ENCODE measurements at places on chromosomes 6 and 20.
A peak's percentile ranks its signal among the peaks of the same experiment; 100 is the strongest.

DNA sequence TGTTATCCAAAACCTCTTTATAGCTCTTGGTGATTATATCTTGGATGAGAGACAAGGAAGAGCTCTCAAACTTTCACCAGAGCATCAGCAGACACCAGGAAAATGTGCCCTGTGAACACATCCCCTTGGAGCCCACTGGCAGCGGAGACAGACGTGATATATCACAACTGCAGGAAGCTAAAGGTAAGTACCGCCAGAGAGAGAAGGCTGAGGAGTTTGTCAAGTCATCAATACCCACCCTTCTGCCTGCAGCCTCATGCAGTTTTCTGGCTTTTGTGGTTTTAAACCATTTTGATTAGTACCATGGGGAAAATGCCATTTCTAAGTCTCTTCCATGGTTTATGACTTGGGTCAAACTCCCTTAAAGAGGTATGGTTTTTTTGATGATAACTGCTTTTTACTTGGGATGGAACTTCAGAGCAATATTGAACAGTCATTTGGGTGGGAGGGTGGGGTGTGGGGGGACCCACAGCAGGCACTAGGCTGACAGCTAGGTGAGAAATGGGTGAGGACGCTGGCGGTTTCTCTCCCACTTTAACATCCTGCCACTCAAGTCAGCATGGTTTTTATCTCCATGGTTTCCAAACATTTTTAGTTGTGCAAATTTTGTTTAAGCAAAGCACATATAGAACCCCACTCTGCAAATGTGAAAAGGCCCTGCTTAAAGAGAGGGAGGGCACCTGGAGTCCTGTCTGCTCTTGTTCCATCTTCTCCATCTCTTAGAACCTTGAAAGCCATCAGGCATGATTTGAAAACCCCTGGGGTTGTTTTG, 108.4 kb downstream of the SCML4 start:
- no peak for DNase-seq

DNA sequence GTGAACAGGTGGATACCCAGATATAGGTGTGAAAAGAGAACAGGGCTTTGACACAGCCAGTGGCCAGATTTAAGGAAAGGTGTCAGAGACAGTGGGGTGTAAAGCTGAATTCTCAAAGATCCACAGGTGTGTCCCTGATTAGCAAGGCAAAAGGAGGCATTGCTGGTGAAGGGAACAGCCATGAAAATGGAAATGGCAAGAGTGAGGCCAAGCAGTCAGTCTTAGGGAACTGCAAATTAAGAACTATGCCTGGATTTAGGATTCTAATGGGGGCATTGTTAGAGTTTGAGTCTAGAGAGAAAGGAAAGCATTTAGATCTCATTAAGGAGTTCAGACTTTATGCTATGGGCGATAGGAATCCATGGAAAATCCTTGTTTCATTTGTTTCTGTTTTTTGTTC, 789.2 kb downstream of the MAFB start:
- no peak for DNase-seq

DNA sequence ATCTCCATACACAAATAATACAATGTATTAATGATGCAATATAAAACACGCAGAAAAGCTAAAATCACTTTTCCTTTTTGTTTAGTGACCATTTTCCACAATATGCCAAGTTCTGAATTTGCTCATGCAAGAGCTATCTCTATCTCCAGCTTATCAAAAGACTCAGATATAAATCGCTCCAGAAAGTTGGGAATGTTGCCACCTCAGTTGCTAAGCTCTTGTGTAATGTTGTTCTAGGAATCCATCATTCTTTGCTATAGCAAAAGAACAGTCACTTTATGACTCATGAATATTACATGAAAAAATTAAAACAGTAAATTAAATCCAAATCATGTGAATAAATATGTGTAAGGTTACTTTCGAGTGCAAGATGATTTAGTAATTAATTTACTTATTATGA, 8.7 kb downstream of the PLAGL1 start:
- DNase-seq = no peak

DNA sequence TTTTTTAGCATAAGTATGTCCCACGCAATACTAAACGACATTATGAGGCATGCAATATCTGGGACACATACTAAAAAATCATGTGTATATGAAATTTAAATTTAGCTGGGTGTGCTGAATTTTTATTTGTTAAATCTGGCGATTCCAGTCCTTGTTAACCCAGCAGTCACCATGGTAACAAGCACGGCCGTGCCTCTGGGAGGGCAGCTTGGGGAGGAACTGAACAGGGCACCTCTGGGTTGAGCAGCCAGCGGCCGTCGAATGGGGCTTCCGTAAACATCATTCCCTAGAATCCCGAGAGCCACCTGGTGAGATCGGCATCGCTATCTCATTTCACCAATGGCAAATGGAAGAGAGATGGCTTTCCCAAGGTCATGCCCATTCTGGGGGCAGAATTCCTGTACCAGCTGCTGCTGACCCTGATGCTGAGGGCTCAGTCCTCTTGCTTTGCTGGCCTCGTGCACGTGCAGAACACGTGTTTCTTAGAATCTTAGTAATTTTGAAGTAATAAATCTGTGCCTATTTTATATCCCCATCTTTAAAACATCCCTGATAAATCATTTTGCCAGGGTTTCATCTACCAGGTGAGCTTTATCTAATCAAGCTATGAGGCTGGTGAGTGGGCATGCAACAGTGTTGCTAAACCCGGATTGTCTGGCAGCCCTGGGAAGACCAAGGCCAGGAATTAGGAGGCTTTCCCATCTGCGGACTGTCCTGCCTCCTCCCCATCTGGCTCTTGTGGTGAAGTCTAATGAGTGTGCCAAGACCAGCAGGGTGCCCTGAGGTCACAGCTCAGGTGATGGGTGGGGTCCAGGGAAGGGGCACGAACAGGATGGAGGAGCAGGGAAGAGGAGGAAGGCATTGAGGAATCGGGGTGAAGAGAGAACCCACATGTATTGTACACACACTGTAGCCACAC, 85.1 kb downstream of the AGPAT4 start:
- DNase-seq = no peak

GRCh38 chr20:49384437-49385434, 97.7 kb downstream of the KCNB1 start:
- DNase-seq = peak; percentile 30

Measured in SHP77 treated with DMSO at 0.1 percent for 48 hours (cell line).